ENCODE measurements at places on chromosomes 5 and 9.

DNA sequence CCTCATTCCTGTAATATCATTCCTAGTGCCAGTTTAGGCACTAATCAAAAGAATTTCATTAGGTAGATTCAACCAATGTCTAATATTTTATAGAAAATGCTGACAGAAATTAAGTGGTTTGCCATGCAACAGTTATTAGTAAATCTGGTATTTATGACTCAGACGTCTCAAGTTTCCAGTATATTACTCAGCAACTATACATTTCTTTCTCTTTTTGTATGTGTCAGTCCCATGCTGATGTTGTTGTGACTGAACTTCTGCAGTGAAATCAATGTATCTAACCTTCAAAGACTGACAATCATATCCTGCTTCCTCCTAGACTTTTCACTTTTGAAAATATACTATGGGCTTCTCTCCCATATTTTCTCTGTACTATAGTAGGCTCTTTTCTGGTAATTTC lies 822.5 kb downstream of the NR2F1-AS1 start:
- DNase-seq: no peak

DNA sequence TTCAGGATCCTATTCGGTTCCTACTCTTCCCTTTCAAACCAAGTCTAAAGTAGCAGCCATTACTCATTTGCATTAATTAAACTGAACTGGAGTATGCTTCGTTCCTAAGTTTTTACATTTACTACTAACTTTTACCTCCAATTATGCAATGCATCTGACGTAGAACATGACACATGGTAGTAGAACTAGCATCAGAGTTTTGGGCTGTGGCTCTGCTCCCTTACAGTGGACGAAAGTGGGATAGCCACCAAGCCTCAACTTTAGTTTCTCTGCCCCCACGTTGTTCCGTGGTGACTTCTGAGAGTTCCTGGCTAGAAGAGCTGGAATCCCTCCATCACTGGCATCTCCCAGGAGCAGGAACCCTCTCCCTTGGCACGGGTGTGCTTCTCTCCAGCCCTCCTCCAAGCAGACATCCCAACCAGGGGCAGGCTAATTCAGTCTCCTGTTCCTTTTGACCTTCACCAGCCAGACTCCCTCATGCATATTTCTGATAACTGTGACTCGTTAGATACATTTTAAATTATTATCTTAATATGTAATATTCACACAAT lies 2.9 kb downstream of the IFNE start:
- no peak for DNase-seq

GRCh38 chr9:106958955-106959657 lies 96.1 kb downstream of the ZNF462 start:
- no peak for DNase-seq

- no peak for DNase-seq
Measured at GRCh38 chr5:131109540-131110255, 55.4 kb downstream of the HINT1 start.

GRCh38 chr5:893711-894110 lies 1.0 kb downstream of the TRIP13 start:
- DNase-seq: no peak

DNA sequence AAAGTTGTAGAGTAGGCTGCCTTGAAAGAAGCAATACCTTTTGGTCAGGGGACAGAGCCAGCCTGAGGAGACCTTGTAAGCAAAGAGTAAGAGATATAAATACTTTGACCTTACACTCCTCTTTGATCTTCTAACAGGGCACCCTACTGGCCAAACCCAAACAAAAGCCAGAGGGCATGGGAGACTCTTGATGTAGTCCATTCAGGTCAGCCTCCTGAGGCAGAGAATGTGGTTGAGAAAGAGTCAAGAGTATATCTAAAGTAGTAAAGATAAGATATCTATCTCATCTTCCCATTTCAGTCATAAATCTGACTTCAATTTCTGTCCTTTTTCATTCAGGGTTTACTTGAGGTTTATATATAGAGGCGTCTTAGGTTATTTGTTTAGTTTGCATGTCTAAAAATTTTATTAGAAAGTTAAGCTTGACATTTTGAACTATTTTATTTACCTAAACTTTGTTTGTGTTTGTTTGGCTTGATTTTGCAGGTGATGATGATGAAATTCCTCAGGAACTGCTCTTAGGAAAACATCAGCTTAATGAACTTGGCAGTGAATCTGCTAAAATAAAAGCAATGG lies 125.7 kb downstream of the NIPBL start:
- no peak for DNase-seq

- no peak for DNase-seq
Measured at GRCh38 chr9:26863074-26863473, 29.5 kb downstream of the CAAP1 start.

- DNase-seq: no peak
Measured at GRCh38 chr9:88742483-88742882, 207.5 kb downstream of the NXNL2 start.

- no peak for DNase-seq
Measured at GRCh38 chr5:169652057-169652456, 15.0 kb downstream of the DOCK2 start.

GRCh38 chr5:134139891-134140469 lies 25.5 kb downstream of the TCF7 start:
- peak; percentile 16 for DNase-seq

DNA sequence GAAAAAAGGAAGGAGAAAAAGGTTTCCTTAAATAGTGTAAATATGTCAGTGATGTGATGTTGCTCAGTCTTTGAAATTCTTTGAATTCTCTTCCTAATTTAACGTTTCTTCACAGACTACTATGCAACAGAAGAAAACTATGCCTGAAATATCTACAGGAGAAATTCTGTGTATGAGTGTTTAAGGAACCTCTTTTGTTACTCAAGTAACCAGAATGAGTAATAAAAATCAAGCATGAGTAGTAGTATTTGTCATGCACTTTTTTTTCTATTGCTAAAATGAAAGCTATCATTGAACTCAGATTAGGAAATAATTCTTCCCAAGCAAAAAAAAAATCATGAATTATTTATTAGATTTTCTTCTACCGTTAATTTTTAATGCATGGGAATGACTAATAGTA lies 20.3 kb upstream of the THG1L start:
- no peak for DNase-seq

GRCh38 chr5:164941132-164941531 lies 1435.7 kb downstream of the MAT2B start:
- no peak for DNase-seq

DNA sequence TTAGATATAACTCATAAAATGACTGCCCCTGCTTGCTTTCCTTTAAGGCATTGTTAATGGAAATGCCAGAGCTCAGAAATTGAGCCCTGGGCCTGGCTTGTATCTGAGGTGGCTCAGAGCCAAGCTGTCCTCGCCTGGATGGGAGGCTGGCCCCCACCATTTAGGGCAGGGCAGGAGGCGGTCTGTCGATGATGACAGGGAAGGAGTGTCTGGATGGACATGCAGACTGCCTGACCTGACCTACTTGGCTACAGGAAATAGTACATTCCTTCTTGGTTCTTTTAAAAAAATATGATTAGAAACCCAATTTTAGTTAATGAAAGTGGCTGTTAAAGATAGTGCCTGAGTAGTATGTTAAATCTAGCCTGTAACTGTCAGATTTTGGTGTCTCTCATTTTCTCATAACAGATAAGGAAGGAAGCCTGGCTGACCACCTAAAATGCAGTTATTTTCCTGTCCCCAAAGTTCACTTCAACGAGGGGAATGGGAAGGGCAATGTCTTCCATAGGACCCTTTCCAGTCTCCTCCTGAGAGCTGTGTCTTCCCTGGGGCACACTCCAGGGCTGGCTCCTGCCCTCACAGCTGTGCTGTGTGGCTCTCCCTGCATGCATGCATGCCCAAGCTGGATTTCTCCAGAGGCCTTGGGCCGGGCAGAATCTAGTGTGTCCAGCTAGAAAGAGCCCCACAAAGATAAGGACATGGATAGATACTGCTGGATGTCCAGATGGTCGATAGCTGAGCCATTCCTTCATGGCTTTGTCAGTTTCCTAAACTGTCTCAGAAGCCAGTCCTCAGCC lies 42.3 kb downstream of the MACROH2A1 start:
- no peak for DNase-seq

DNA sequence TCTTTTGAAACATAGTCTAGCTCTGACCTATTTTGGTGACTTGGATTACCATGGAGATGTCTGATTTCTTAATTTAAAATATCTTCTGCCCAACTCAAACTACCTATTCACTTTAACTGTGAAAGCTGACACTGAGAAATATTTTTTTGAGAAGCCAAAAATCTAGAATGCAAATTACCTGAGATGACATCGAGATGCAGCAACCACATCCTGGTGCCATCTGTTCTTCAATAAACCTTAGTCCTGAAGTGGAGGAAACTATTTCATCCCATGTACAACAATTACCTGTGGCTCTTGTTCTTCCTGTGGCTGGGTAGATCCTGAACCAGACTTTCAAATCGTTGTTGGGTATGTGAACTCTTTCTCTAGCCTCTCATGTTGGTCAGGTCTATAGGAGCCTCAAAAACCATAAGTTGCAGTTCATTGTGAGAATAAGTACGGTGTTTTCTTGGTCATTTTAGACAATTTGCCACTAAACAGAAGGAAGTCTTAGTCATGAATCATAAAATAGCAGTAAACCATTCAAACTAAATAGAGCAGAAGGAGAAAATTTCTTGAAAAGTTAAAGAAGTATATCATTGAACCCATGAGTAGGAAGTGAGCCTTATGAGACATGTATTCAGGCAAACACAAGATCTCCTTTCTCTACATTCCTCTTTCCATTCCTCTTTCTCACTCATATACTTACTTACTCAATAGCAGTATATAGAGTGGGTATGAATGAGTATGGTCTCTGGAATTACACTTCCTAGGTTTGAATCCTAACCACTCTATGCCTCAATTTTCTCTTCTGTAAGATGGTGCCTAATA lies 176.0 kb downstream of the HMHB1 start:
- no peak for DNase-seq

DNA sequence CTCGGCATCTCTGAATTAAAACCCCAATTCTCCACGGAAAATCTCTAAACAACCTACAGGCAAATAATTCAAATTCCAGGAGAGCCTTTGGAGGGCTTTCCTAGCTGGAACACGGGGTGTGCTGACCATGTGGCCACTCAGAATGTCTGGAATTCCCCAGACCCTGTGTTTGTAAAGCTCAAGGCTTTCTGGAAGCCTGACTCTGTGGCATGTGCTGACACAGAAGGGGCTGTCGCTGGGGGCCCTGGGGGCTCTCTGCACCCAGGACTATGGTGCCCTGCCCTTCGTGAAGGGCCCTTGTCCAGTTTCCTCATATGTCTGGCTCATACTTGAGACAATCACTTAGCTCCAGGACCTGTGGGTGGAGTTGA lies 29.0 kb upstream of the BOD1 start:
- DNase-seq: no peak

GRCh38 chr5:6701491-6701890 lies 11.7 kb upstream of the TENT4A start:
- no peak for DNase-seq

- DNase-seq: no peak
Measured at GRCh38 chr9:18555105-18555883, 81.3 kb downstream of the ADAMTSL1 start.

GRCh38 chr9:14140096-14140697 lies 173.7 kb downstream of the NFIB start:
- DNase-seq: no peak

- DNase-seq: no peak
Measured at GRCh38 chr5:133642153-133642722, 29.9 kb upstream of the FSTL4 start.

DNA sequence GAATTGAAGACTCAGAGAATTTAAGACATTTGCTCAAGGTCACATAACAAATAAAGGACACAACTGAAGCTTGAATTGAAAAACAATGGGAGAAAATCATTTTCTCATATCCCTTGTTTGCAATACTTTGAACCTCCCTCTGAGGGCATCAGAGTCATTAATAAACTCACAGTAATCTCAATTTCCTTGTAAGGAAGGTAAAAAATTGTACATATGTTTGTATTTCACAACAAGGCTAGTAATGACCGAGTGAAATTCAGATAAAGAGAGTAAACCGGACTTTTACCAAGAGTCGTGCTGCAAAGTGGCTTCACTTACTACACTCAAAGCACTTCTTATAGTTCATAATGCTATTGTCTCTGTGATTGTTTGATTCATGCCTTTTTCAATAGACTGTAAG lies 665.0 kb downstream of the NR2F1-AS1 start:
- DNase-seq: no peak

GRCh38 chr5:157025093-157025698 lies 33.7 kb downstream of the HAVCR1 start:
- no peak for DNase-seq

DNA sequence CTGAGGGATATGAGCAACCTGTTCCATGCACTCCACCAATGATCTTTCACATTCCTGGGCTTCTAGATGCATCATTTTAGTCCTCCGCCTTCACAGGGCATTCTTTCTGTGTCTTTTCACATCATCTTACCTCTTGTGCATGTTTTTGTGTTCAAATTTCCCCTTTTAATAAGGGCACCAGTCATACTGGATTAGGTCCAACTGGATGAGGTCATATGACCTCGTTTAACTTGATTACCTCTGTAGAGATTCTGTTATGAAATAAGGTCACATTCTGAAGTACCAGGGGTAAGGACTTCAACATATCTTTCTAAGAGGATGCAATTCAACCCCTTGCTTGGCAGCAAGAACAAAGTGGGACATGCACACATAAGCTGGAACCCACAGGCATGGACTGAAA lies 335.3 kb upstream of the TLE4 start:
- DNase-seq: no peak

- no peak for DNase-seq
Measured at GRCh38 chr9:87842878-87843585, 39.6 kb upstream of the SPATA31E1 start.

GRCh38 chr9:1320051-1320557 lies 269.9 kb downstream of the DMRT2 start:
- DNase-seq: no peak

DNA sequence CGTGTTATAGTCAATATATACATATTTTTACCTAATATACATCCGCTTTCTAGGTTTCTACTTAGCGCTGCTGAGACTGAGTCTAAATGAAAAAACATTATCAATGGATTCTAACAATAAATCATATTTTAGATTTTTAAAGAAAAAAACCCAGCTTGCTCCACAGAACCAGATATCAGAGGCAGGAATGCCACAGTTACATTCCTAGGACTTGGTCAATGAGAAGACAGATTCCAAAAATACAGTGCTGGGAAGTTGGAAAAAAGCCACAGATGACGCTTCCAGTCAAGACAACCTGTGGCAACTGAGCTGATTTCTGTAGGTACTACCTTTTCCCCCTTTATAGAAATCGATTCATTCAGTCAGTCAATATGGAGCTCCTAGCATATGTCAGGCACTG lies 577 bp upstream of the CCDC112 start:
- no peak for DNase-seq

DNA sequence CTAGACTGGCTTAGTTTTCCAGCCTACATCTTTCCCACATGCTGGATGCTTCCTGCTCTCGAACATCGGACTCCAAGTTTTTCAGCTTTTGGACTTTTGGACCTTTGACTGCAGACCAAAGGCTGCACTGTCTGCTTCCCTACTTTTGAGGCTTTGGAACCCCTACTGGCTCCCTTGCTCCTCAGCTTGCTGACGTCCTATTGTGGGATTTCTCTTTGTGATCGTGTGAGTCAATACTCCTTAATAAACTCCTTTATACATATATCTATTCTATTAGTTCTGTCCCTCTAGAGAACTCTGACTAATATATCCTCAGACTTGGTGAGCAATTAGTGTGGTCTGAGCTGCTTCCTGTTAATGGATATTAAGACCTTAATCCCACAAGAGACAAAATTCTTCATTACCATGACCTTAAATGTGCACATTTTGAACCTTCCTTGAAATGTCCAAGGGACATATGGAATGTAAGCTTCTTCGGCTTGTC lies 752.9 kb downstream of the CDH18 start:
- no peak for DNase-seq

- no peak for DNase-seq
Measured at GRCh38 chr5:73603998-73604397, 22.0 kb upstream of the ARHGEF28 start.

GRCh38 chr5:43051684-43052083 lies 11.6 kb upstream of the ANXA2R start:
- no peak for DNase-seq
